Lower leg skin (tissue), 4 donors: ENCODE measurements at places on chromosomes 11 and 22. TPM values are rescaled to one million over a fixed set of nuclear protein-coding genes. Genes with fewer than 3 reads are reported as not detected.
A peak's percentile ranks its signal among the peaks of the same experiment; 100 is the strongest.

- DNase-seq = no peak
These were observed 41.8 kb upstream of the KCNQ1OT1 start for GRCh38 chr11:2741377-2742131.

DNA sequence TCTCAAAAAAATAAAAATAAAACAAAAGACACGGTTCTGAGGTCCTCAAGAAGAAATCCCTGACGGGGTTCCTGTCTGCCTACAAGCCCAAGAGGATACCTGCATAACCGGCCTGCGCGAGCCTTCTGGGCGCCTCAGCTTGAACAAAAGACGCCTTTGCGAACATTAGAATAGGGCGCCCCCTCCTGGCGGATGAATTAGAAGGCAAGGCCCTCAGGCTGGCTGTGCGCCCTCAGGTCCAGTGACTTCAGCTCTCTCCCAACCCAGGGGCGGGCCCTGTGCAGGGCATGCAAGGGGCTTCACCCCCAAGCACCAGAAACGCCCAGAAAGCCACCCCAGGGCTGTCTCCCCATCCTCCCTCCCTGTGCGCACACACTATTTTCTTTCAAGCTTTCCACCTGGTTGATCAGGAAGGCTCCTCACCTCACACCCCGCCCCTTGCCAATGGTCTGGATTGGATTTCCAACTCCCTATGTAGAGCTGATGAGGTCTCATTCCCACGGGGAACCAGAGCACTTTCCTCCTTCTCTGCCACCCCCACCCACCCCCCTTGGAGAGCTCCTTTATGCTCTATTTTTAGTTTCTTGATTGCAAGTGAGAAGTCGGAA lies 273.3 kb downstream of the BUD13 start:
- DNase-seq = peak; percentile 33

Gene KREMEN1
- total RNA-seq = 52.0 TPM

Gene HBB
- total RNA-seq = 0.56 TPM
